Esophagus squamous epithelium (tissue), 5 donors: ENCODE measurements at places on chromosomes 11 and 22.

DNA sequence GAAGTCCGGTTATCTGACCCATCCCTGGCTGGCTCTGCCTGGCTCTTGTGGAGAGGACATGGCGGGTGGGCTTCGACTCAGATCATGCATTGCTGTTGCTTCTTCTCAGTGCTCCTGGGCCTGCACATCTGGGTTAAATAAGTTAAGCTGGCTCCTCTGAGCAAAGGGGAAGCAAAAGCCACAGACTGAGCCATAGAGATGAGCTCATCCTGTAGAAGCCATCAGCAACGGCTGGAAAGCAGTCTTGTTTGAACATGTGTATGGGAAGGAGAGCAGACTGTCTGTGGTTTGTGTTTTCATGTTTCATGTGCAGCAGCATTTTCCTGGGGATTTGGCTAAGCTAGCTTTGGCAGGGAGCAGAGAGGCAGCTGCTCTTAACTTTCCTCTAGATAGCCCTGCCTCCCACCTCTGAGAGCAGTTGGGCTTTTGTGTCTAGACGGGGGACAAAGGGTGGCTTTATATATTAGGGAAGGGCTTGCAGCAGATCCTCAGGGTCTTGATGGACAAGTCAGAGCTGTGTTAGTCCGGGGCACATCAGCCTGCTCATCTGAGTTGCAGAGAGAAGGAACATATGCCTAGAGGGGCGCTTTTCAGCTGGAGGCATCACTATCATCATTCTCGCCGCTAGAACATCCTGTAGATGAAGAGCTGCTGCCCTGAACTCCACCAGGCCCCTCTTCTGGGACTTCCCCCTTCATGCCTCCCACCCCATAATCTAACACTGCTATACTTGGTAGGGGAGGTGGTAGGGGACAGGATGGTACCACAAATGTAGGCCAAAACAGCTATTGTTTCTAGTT is 14.9 kb downstream of the DCPS start:
- no peak for DNase-seq

GRCh38 chr22:37445501-37445900 is 18.2 kb upstream of the ELFN2 start:
- DNase-seq: no peak

GRCh38 chr22:48456449-48456848 is 1371.2 kb downstream of the BRD1 start:
- DNase-seq: no peak

DNA sequence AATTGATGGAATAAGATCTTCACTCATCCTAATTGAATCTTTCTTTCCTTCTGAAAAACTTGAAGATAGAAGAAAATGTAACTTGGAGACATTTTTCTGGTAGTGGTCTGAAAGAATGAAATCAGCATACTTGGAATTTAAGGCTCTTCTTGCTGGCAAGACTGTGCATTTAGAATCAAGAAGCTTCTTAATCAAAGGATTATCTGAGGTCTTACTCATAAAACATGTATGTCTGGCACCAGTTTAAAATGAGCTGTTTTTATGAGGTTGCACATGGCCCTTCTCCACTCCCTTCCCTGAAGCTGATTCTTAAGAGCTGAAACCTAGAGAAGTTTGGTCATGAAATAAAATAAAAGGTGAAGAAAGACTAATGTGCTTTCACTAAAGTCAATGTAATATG is 77.3 kb downstream of the ARHGEF12 start:
- no peak for DNase-seq

GRCh38 chr22:32918741-32919140 is 117.2 kb downstream of the TIMP3 start:
- no peak for DNase-seq

DNA sequence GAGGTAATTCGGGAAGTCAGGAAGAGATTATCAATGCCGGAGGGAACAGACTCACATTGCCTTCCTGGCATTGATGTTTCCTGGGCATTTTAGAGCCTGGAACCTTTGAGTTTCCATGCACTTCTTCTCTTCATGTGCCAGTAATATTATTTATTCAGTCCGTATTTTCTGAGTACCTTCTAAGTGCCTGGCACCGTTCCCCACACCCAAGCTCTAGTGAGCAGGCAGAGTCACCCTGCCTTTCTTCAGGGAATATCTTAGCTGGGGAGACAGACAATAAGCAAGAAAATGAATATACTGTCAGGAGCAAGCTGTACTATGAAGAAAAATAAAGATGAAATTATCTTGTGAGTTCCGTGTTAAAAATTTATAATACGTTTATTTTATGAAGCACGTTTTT is 136.2 kb upstream of the SEZ6L start:
- DNase-seq: no peak

GRCh38 chr11:63492441-63492840 is 1.5 kb upstream of the PLAAT5 start:
- DNase-seq: no peak

DNA sequence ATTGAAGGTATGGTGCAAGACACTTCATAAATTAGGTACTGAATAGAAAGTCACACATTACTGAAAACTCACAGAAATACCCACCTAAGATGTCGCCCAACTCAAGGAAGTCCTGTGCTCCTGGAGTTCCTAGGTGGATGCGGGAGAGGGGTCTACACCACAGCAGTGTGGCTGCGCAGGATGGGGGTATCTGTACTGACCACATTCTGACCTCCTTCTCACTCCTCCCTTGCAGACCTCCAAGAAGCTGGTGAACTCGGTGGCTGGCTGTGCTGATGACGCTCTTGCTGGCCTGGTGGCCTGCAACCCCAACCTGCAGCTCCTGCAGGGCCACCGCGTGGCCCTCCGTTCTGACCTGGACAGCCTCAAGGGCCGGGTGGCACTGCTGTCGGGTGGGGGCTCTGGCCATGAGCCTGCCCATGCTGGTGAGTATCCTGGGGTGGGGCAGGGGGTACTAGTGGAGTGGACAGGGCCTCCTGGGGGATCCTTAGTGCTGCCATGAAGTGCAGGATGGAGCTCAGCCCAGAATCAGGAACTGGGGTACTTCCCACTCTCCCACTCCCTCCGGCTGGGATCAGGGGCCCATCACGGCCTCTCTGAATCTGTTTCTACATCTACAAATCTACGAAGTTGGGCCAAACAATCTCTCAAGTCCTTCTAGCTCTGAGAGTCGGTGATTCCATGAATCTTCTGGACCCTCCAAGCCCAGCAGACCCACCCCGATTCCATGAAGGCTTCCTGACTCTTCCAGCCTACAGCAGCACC is 4.9 kb downstream of the TKFC start:
- no peak for DNase-seq

- DNase-seq: no peak
These were observed 21.0 kb upstream of the CFAP300 start for GRCh38 chr11:102026217-102026616.

DNA sequence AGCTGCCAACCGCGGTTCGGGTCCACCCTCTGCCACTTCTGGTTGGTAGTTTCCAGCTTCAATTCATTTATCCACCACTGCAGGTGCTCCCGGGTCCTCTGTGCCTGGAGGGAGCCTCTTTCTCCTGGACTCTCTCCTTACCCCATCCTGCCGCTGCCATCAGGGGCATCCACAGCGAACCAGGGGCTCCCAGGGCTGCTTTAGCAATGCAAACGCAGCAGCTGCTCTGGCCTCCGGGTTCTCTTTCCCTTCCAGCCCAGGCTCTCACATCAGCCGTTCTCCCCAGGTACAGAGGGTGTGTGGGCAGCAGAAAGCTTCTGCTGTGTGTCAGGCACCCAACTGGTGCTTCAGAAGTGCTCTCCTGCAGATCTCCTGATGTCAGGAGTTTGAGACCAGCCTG is 27.9 kb downstream of the NFAM1 start:
- DNase-seq: no peak

DNA sequence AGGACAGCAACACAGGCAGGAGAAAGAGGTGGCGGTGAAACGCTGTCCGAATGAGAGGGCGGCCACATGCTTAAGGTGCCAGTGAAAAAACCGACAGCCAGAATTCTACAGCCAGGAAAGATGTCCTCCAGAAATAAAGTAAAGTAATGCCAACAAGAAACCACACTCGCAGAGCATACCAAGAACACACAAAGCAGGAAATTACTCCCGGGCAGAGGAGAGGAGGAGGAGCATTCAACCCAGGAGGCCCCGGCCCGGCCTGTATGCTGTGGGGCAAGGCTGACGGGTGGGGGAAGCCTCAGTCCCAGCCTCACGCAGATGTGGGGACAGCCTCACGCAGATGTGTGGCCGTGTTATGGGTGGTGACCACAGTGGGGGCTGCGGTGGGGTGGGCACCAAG is 28.0 kb downstream of the CHID1 start:
- DNase-seq: no peak

GRCh38 chr11:1947592-1948237 is 583 bp downstream of the MRPL23 start:
- DNase-seq: no peak

DNA sequence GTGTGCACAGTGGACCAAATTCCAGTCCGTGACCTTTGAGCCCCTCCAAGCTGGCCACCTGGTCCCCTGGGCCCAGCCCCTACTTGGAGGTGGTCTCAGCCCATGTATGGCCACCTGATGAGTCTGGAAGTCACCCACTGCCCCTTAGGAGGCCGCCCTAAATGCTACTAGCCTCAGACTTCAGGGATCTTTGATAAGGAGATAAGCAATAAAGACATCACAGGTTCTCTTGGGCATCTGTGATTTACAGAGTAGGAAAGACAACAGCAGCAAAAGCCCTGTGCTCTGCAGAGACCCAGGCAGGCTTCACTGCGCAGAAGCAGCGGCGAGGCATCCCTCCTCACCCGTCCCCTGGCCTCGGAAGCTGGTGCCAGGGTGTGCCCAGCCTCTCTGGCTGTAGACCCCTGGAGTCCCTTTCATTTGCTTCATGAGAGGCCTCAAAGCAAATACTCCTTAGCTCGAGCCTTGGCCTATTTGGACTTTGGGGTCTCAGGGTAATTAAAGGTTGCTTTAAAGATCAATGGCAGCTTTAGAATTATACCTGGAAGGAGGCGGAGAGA is 360.1 kb downstream of the TBC1D22A start:
- DNase-seq: no peak

DNA sequence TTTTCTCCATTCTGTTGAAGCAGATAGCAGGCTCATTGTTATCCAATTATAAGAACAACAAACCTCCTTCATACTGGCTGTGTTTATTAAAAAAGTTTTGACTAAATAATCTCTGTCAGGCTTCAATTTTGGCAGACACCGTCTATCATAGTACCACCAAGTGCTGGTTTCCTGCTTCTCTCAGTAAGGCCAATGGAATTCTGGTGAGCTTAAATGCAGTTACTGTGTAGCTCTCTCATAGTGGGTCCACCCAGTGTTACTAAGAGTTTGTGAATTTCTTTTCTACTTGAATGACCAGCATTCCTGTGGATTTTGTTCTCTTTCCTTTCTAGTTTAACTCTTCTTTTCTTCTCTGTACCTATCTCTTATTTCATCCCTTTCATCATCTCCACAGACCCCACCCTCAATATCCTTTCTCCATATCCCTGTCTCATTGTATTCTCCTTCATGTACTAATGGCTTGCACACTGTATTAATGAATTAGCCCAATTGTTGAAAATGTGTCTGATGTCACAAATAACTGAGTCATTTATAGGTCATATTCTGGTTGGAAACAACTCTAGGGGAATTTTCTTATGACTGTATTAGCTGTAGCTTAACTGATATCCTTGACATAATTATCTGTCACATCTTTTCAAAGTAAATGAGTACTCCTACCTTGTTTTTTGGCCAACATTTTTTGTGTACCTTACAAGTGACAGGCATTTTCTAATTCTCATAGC is 372.1 kb downstream of the FAT3 start:
- DNase-seq: no peak

GRCh38 chr22:37930952-37931440 is 22.4 kb downstream of the C22orf23 start:
- no peak for DNase-seq
